Panc1 (cell line): ENCODE measurements at places on chromosomes 13 and 19.

GRCh38 chr13:91660076-91660415 lies 261.6 kb downstream of the GPC5 start:
- DNase-seq, result no peak

DNA sequence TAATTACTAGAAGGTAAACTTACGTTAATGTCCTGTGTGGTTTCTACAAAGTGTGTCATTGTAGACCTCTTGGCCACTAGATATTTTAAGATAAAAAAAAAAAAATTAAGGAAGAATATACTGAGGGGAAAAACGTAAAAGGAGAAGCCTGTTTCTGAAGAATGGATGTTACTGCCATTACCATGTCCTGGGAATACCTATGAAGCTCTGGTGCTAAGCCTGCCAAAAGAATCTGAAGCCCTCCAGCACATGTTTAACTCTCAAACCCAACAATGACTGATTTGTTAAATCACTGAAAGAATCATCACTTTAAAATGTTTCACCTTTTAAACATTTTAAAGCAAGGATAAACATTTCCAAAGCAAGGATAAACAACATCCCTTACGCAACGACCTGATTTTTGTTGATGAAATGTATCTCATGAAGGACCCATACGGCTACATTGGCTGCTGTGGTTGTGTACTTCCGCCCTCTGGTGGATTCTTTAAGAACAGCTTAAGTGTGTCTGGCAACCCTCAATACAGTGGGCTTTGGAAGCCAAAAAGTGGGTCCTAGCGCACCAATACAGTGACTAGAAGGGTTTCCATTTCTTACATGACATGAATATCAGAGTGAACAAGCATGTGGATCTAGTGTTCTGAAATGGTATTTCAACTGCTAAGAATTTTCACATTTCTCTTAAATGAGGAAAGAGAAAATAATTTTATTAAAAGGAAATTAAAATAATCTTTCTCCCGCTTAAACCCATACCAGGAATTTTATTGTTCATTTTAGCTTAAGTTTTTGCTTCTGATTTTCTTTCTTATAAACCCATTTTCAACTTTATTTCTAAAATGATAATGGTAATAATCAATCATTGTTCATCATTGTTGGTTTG lies 74.5 kb upstream of the RAP2A start:
- DNase-seq, result no peak

GRCh38 chr19:44728178-44728577 lies 20.3 kb upstream of the BCL3 start:
- no peak for DNase-seq

- DNase-seq, result no peak
Observed at GRCh38 chr19:13234518-13234917, 84.3 kb downstream of the IER2 start.

GRCh38 chr19:5137571-5138124 lies 168.7 kb downstream of the KDM4B start:
- DNase-seq, result no peak

- DNase-seq, result no peak
Observed at GRCh38 chr19:6229216-6229913, 50.4 kb downstream of the MLLT1 start.

DNA sequence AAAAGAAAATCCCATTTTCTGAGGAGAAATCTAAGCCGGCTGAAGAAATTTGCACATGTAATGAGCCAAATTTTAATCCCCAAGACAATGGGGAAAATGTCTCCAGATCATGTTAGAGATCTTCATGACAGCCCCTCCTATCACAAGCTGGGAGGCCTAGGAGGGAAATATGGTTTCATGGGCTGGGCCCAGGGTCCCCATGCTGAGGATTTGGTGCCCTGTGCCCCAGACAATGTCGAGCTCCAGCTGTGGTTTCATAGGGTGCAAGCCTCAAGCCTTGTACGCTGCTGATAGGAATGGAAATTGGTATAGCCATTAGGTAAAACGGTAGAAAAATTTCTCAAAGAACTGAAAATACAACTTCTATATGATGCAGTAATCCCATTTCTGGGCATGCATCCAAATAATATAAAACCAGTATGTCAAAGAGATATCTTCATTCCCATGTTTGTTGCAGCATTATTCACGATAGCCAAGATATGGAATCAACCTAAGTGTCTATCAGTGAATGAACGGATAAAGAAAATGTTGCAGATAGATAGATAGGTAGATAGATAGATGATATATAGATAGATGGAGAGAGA lies 19.3 kb upstream of the FREM2 start:
- no peak for DNase-seq

DNA sequence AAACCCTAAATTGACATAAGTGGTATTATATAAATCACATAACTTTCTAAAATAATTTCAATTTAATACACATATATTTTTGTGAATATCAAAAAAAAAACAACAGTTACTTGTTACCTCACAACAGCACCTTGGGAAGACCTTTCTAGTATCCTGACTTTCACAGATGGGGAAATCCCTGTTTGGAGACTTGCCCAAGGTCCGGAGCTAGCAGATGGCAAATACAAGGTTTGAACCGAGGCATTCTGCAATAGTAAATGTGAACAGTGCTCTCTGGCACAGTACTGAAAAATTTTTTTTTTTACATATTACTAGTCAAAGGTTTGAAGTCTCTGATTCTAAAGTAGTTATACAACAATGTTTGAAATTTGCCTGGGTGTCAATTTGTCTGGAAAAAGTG lies 104.5 kb downstream of the SUCLA2 start:
- no peak for DNase-seq

GRCh38 chr13:82675024-82675423 lies 1207.2 kb downstream of the SLITRK1 start:
- no peak for DNase-seq

- no peak for DNase-seq
Observed at GRCh38 chr13:87671753-87672605, 808 bp downstream of the SLITRK5 start.

DNA sequence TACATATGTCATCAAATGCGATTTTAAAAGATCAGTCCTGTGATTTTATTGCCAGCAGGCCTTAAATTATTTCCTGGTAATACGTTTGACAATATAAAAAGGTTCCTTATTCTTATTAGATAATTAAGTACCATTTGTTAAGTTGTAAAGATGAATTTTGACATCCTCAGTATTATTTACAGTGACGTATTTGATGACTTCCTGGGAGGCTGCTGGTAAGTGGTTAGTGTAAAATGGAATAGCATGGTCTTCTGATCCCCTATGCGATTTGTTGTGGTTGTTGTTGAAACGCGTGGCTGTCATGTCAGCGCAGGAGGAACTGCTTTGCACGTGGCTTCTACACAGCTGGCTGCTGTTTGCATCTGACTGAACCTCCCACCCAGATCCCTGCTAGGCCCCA lies 99.7 kb downstream of the DCLK1 start:
- DNase-seq, result no peak

- no peak for DNase-seq
Observed at GRCh38 chr13:36212789-36213188, 1.6 kb downstream of the SOHLH2 start.

DNA sequence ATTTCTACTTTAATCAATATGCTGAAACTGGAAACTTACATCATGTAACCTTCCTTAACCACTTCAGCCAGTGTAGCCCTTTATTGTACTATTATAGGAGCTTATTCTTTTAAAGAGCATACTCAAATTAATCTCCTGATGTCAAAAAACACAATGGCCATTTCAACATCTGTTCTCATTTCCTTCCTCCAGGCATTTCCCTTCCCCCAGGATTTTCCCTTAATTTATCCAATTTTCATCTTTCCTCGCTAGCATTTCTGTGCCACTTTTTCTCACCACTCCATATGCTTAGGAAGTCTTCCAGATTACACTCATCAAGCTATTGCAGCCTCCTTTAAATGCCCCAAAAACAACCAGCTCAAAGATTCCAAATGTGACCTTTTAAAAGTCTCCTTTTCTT lies 265.0 kb downstream of the PCDH9 start:
- no peak for DNase-seq

- DNase-seq, result no peak
Observed at GRCh38 chr13:74134221-74134776, at the start of gene KLF12. KLF12 (minus strand) TSS chr13:74134404.

DNA sequence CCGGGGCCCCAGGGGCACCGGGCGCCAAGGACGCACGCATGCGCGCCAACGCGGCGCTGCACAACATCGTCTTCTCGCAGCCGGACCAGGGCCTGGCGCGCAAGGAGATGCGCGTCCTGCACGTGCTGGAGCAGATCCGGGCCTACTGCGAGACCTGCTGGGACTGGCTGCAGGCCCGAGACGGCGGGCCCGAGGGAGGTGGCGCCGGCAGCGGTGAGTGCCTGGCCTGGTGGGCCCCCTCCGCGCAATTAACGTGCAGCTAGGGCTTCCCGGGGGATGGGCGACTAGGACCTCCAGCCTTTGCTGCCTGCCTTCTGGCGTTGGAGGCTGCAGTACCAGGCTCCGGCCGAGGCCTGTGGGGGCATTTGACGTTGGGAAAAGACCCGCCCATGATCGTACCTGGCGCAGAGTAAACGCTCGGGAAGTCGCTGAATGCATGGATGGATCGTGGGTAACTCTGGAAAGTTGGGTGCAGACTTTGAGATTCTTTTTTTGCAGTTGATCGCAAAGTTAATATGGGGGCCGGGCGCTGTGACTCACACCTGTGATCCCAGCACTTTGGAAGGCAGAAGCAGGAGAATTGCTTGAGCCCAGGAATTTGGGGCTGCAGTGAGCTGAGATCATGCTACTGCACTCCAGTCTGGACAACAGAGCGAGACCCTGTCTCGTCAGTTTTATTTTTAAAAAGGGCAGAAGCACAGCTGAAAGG lies 7.3 kb downstream of the APC2 start:
- no peak for DNase-seq

DNA sequence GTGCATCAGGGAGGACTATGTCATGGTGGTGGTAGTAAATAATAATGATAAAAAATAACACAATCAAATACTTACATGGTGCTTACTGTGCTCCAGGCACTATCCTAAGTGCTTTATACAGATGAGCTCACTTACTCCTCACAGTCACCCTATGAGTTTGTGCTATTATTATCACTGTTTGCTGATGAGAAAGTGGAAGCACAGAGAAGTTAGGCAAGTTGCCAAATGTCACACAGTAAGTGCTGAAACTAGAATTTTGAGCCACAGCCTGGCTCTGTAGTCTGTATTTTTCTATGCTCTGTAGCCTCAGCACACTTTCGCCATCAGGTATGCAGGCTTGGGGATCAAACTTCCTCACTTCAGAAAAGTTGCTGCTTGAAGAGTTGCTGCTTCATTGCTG lies 46.6 kb downstream of the HTR2A start:
- DNase-seq, result no peak

DNA sequence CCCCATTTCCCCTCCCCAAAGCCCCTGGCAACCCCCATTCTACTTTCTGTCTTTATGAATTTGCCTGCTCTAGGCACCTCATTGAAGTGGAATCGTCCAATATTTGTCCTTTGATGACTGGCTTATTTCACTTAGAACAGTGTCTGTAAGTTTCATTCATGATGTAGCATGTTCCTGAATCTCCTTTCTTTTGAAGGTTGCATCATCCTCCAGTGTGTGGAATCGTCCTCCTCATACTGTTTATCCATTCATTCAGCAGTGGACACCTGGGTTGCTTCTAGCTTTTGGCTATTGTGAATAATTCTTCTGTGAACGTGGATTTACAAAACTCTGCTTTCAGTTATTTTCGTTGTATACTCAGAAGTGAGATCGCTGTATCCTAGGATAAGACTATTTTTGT lies 161.2 kb upstream of the RNF113B start:
- DNase-seq, result no peak

DNA sequence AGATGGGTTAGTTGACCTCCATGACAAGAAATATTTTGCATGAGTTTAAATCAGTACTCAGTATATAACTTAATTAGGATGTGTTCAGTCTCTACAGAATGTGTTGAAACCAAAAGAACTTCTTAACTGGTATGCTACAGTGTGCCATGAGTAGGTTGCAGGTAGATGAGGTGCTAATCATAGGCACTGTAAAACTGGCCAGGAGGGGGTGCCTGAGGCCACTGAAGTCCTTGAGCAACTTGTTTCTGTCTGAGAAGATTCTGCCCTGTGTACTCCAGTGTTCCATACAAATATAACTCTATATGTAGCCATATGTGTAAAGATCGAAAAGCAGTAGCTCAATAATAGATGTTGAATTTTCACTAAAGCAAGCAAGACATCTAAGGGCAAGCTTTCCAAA lies 549.2 kb upstream of the KLF12 start:
- DNase-seq, result no peak
